ENCODE measurements at places on chromosomes 7 and 10. TPM values are rescaled to one million over a fixed set of nuclear protein-coding genes. Genes with fewer than 3 reads are reported as not detected.

Gene NPTX2
- total RNA-seq = not detected

Gene FRG2B
- total RNA-seq = not detected

Gene CRTAC1
- not detected for total RNA-seq

Gene CTAGE15
- total RNA-seq = 0.57 TPM

Gene DPP6
- total RNA-seq = not detected

Gene MMD2
- not detected for total RNA-seq

DNA sequence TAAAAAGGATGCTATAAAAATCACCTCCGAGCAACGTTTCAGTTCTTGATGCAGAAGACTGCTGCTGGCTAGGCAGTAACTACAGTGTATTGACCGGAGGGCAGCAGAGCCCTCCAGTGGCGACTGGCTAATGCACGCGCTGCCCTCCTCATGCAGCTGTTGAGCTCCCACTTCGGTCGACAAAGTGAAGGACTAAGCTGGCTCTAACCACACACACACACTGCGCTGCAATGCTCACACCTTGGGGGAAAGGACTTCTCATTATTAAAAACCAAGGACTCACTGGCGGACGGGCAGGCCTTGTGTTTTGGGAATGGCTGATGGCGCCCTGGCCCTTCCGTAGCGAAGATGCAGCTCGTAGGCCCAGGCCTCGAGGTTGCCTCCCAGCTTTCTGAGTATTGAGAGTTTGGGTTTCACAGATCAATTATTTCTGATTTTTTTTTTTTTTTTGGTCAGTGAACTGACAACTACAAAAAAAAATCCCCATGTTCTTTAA, 120.9 kb upstream of the DIP2C start:
- no peak for DNase-seq

DNA sequence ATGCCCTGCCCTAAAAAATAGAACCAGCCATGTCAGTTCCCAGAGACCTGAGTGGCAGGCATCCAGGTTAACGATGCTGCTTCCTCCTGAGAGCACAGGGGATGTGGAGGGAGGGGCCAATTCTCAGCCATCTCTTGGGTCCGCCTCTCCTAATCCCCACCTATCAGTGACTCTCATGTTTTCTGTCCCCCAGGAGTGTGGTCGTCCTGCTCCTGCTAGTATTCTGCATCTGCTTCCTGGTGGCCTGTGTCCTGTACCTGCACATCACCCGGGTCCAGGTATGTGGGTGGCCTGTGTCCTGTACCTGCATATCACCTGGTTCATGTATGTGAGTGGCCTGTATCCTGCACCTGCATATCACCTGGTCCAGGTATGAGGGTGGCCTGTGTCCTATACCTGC, 105.3 kb downstream of the ADCY1 start:
- no peak for DNase-seq

- no peak for DNase-seq
Observed at GRCh38 chr7:135537453-135537852, 20.3 kb upstream of the NUP205 start.

GRCh38 chr10:97889461-97890265, 40.0 kb downstream of the GOLGA7B start:
- DNase-seq = no peak

DNA sequence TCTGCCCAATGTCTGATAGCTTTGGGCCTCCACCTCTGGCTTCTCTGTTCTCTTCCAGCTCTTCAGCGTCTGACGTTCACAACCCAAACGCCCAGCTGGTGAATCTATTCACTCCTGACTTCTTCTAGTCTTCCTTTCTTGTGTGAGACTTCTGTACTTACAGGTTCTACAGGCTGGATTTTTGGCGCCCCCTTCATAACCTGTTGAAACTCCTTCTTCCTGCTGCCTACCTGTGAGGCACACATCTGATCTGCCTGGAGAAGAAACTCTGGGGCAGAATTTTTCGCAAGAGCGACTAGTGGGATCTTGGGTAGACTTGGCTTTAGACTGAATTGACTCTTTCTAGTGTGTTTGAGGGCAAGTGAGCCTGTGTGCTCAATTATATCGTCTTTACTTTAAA, 249.3 kb downstream of the REEP3 start:
- DNase-seq = no peak

GRCh38 chr10:61480208-61480607, 27.0 kb upstream of the TMEM26 start:
- DNase-seq = no peak

DNA sequence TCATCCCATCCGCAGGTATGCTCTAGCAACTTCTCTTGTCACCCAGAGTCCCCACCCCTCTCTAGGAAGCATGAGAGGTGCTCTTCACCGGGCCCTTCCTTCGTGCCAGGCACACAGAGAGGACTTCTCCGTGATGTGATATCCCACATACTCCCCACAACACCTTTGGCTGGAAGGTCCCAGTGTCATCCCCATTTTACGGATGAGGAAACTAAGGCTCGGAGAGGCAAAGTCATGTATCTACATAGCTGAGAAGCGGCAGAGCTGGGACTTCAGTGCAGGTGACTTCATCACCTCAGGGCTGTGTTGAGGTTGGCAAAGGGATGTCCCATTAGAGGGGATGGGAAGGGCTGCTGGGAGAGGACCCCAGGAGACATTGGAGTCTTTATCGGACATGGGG, 15.4 kb downstream of the TMEM270 start:
- DNase-seq = no peak

GRCh38 chr7:23889566-23889965, 179.5 kb downstream of the STK31 start:
- no peak for DNase-seq

DNA sequence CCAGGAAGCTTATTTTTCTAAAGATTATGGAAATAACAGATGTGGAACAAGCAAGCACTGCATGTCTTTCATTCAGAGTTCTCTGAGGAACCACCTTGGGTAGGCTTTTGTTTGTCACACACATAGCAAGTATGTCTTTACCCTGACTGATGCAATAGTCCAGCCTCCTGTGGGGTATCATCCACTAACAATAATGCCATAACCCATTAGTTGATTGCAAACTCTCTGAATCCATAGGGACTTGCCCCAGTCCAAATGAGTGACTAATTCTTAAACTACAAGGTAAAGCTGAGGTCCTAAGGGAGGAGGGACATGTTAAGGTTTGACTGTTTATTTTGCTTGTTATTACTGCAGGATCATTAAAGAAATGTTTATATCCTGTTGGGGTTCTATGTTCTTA, 151.4 kb upstream of the PRPS1L1 start:
- no peak for DNase-seq

- no peak for DNase-seq
Observed at GRCh38 chr7:102156867-102157266, 129.8 kb upstream of the SH2B2 start.

- DNase-seq = no peak
Observed at GRCh38 chr7:151104411-151105235, 18.3 kb downstream of the AGAP3 start.

GRCh38 chr7:147070886-147071285, 954.3 kb downstream of the CNTNAP2 start:
- no peak for DNase-seq
